ENCODE measurements at places on chromosomes 6 and 20.

DNA sequence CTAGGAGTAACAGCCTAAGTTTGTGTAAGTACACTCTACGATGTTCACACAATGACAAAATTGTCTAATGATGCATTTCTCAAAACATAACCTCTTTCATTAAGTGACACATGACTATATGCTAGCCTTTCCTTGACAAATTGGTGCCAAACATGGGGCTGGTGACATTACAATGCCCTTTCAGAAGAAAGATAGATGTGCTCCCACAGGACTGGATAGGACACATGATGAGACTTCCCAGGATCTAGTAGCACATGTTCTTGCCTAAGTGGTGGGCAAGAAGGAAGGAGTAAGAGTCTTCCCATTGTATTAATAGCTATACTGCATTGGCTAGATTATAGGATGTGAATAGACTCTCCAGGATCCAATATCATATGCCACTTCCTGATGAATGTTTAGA, 21.5 kb downstream of the ZKSCAN3 start:
- no peak for DNase-seq

DNA sequence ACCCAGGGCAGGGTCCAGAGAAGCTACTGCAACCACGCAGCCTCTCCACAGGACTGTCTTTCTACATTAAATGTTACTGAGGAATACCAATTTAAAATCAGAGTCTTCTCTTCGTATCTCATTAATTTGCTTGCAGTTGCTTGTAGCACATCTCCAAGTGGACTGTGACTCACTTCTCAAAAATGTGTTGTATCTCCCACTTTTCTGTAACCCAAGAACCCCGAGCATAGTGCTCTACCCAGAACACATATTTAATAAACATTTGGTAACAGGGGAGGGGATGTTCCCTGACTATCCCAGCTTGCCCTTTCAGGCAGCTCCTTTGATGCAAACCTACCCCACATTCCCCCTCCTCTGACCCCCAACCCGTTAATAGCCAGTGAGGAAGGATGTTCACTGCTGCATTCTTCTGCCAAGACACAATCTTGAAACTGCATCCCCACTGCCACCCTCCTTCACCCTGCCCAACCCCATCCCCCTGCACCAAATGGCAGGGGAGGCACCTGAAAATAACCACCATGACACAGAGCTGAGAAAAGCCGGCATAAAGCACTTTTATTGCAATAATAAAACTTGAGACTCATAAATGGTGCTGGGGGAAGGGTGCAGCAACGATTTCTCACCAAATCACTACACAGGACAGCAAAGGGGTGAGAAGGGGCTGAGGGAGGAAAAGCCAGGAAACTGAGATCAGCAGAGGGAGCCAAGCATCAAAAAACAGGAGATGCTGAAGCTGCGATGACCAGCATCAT, 24.2 kb downstream of the FKBP1A start:
- no peak for DNase-seq

GRCh38 chr6:144330017-144330987, 45.2 kb downstream of the UTRN start:
- no peak for DNase-seq

DNA sequence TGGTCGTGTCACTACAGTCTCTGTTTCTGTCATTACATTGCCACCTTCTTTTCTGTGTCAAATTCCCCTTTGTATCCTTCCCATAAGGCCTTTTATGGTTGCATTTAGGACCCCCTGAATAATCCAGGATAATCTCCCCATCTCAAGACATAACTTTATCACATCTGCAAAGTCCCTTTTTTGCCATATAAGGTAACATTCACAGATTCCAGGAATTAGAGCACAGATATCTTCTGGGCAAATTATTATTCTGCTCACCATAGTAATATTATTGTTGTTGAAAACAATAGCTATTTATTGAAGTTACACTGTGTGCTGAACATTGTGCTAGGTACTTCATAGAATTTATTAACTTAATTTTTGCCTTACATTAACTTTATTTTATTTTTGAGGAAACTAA, 159.1 kb downstream of the TFAP2B start:
- no peak for DNase-seq

DNA sequence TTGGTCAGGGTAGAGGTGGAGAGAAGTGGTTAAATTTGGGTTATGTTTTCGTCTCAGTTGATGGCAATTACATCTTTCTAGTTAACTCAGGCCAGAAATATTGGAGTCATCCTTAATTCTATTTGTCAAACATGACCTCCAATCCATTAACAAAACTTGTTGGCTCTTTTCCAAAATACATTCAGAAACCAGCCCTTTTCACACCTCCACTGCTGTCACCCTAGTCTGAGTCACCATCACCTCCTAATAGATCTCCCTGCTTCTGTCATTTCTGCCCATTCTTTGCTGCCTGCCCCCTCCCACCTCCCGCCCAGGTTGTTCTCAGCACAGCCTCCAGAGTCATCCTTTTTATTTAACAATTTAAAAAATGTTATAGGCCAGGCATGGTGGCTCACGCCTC, 3.0 kb upstream of the ABCF1 start:
- no peak for DNase-seq

GRCh38 chr6:138258991-138259390, 40.7 kb upstream of the PBOV1 start:
- no peak for DNase-seq

DNA sequence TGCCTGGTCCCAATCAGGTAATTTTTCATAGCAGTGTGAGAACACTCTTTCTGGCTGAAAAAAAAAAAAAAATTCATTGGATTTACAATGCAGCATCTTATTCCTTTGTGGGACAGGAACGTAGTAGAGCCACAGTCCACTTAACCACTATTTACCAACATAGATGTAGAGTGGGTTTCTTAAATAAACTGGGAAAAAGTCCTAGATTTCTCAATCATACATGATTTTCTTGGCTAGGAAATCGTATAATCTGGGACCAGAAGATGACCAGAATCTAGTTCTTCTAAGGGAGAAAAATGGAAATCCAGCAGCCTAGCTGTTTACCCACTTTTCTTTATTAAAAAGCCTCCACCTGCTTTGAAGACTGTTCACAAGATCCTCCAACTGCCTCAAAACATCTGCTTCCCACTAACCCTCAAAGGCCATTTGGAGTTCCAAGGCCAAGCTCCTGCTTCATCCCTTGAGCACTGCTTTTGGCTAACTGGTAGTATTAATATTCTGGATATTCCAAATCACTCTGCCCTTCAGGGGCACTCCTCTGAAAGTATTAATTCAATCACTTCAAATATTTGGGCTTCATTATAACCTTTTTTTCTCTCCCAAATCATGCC, 70.4 kb downstream of the FYN start:
- no peak for DNase-seq

DNA sequence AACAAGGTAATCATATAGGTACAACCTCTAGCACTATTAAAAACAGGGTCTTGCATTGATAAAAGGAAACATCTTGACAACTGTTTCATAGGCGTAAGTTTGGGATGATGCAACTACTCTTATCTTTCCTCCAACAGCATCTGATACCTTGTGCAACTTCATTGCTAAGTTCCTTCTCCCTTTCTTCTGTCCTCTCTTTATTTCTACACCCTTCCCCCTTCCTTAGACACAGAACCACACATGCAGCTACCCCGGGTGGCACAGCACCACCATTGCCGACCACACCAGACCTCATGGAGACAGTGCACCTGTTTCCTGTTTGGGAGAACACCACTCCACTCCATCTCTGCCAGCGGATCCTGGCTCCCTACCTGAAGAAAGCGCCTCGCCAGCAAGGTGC, 14.4 kb downstream of the MYB start:
- DNase-seq = no peak

DNA sequence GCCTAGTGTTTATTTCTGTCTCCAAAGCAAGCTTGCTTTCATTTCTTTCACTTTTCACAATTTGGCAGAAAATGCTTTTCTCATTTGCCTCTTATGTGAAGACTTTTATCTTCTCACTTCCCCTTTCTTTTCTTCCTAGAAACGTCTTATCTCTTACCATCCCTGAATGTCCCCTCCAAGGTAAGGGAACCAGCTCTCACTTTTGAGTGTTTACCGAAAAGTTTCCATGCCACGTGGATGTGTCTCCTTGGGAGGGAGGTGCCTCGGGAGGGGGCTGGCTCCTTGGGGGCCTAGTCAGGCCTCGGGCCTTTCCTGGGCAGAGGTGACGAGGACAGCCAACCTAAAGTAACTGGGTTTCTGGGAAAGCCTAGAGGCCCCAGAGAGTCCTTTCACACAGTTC, 127.4 kb downstream of the CD24 start:
- DNase-seq = no peak

DNA sequence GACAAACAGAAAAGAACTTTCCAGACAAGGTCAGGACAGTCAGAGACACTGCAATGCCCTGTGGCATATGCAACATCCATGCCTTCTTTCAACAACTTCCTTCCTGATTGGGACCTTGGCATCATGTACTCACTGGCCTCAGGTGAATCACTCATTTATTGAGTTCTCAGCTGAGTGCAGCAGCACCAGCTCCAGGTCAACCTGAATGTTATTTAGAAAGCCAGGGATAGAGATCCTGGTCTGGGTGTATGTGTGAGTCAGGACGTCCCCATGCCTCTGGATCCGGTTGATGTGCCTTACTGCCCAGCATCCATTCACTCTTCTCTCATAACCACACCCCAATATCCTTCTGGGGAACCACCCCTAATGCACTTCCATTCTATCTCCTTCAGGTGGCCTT, 54.4 kb downstream of the SNRNP48 start:
- no peak for DNase-seq

DNA sequence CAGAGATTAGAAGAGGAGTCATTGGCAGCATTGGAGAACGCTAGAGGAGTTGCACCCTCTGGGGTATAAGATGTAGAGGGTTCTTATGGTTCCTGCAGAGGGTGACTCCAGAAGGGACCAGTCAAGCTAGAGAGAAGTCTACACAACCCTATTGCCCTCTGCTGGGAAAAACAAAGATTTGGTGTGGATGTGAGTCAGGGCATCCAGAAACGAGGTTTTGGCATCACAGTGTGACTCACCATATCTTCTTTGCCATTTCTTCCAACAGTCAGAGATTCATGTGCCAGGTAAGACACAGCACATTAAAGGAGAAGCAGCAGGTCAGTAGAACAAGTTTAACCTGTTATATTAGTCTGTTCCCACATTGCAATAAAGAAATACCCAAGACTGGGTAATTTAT, 598.8 kb downstream of the MAFB start:
- no peak for DNase-seq

DNA sequence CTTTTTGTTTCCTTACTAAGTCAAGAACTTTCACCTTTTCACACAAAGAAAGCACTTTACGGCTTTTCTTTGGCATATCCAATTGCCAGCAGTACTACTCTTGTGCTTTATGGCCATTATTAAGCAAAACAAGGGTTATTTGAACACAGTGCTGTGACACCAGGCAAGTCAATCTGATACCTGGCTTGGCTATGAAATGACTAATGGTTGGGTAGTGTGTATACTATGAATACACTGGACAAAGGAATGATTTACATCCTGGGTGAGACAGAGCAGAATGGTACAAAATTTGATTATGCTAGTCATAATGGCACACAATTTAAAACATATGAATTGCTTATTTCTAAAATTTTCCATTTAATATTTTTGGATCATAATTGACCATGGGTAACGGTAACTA, 22.1 kb upstream of the ADGRF1 start:
- no peak for DNase-seq

DNA sequence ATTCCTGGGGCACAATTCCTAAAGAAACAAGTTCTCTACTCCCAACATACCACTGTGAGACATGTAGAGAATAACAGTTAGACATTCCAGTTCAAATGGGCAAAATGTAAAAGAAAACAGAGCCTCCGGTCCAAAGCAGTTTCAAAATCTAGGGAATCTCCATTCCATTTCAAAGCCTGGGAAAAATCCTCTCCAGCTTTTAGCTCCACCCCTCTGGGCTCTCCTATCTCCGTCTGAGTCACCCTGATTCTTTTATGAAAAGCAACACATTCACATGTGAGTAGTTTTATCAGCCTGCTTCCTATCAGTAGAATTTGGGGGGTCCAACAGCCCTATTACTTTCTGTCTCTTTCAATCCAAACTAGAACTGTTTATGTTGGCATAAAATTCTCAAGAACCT, 3.7 kb downstream of the CSNK2A1 start:
- no peak for DNase-seq

DNA sequence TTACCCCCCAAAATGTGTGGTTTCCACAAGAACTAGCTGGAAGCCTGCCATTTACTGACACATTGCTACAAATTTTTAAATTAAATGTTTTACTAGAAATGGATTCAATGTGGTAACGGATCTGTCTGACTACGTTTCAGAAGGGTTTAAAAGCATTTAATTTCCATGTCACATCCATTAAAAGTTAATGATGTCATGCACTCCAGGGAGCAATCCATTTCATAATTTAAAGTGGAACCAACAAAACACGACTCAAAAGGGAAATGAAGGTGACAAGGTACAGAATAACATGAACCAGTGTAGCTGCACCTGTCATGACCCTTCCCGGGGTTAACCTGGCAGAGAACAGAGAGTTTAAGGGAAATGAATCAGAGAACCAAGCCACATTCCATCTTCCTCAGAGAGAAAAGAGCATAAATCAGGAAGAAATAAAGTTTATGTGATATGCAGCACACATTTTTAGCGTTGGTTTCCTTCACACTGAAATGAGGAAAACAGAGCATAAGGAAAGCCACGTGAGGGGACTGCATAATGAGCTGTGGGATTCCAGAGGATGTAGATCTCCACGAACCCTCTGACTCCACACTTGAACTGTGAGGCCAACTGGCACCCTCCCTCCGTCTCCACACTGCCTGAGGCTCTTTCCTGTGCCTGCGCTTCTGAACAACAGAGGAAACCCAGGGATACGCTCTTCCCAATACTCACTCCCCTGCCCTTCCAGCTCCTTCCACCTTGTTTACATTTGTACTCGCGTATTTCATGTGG, 170.3 kb upstream of the AHI1 start:
- DNase-seq = no peak

DNA sequence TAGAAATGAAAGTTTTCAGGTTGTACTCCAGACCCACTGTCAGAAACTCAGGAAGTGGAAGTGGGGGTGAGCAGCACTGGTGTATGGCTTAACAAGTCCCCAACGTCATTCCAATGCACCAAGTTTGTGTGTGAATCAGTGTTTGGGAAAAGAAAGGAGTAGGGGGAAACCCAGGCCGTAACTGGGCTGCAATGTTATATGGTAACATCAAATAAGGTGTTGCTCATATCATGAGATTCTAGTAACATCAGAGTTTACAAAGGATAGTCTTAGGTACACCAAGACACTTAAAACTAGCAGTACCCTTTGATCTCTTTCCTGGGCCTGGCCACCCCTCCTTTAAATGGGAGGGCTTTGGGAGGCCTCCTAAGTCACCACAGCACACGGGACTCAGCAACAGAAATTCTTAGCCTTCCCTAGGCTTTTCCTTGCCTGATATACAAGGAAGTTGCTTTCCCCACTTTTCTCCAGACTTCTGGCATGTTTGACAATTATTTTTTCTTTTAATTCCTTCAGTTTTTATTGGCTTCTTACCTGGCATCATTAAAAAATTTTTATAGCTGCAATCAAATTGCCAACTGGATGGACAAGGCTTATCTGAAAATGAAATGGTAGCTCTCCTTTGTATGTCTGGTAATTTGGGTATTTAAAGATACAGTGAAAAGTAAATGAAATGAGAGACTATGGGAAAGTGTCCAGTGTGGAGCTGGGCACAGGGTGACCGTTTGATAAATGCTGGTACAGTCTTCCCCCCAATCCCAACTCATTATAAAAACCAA, 15.1 kb downstream of the E2F3 start:
- no peak for DNase-seq

- DNase-seq = no peak
Measured at GRCh38 chr20:21049305-21049828, 56.8 kb downstream of the LINC00237 start.

GRCh38 chr6:107560657-107561056, 70.7 kb downstream of the SOBP start:
- no peak for DNase-seq

GRCh38 chr6:39128832-39129231, 13.8 kb upstream of the SAYSD1 start:
- DNase-seq = no peak

Measured in anterior cingulate cortex (tissue), 58 donors.